Neural crest cell (in vitro differentiated cells): ENCODE measurements at places on chromosomes 12 and 14.
A peak's percentile ranks its signal among the peaks of the same experiment; 100 is the strongest.

DNA sequence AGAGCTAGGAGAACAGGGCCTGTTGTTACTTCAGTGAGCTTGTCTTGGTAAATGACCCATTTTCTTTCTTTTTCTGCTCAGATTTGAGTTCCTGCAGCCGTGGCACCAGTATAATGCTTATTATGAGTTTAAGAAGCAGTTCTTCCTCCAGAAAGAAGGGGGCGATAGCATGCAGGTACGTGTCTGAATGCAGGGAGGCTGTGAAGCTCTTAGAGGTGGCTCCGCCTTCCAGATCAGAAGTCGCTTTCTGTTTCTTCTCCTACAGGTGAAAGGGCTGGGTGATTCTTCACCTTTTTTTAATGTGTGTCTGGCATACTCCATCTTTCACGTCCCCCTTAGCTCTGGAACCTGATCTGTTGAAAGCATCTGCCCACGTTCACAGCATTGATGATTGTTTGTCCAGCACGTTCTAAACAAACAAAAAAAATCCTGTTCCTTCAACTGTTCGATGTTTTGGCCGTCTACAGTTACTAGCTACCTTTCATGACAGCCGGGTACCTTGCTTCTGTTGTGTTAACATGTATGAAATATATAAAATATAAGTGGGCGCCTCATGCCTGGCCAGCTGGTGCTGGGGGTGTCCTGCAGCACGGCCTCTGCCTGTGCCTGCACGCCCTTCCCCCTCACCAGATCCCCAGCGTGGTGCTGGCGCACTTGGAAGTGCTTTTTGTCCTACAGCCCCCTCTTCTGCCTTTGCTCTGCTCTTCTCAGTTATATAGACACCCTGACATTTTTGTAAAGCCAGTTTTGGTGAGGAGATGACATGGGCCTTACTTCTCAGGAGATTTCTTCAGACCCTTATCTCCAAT is 44.6 kb downstream of the SFSWAP start:
- no peak for DNase-seq
- H3K4me1 ChIP-seq = no peaks in the 10 kb centered on the region
- H3K4me3 ChIP-seq = no peak overlapping the region
- no peak overlapping the region for H3K27ac ChIP-seq

DNA sequence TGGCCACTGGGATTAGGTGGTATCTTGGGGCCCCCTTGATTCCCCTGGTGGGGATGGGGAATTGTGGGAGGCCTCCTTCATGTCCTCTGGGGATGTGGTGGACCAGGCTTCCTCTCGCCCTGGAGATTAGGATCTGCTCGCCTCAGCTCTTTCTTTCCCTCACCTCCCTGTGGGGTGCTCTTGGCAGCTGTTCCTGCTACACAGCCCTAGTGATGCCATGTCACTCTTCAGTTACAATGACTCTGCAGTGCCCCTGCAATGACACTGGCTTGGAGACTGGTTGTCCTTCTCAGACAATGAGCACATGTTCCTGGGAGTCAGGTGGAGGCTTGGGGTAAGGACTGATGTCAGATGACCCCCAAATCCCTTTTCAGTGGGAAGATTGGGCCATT is 83.9 kb downstream of the ADCK1 start:
- H3K36me3 ChIP-seq = peaks cover 10% of the 10 kb centered on the region
- DNase-seq = no peak
- no peak overlapping the region for H3K27ac ChIP-seq
- H3K4me3 ChIP-seq = no peak overlapping the region
- no peaks in the 10 kb centered on the region for H3K27me3 ChIP-seq

DNA sequence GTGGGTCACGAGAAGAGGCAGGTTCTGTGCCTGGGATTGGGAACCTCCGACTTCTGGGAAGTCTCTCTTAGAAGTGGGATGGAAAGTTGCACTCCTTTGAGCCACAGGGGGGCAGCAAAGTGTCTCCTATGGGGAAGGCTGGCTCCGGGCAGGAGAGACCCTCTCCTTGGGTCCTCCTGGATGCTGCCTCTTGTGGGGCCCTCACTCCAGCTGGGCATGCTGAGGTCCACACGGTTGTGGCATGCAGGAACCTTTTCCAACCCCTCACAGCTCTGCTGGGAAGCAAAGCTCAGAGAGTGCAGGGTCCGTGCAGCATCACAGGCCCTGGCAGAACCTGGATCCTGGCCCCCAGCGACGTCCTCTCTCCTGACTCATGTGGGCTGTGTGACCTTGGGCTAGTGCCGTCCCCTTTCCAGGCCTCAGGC is 17.4 kb downstream of the SDSL start:
- no peak overlapping the region for H3K4me3 ChIP-seq
- peaks cover 28% of the 10 kb centered on the region for H3K27me3 ChIP-seq
- H3K4me1 ChIP-seq = no peaks in the 10 kb centered on the region

GRCh38 chr12:104877103-104877705 is 80.9 kb downstream of the SLC41A2 start:
- peaks cover 8% of the 10 kb centered on the region for H3K36me3 ChIP-seq
- H3K27ac ChIP-seq = no peak overlapping the region
- H3K27me3 ChIP-seq = peaks cover 3% of the 10 kb centered on the region
- peak; percentile 14 for DNase-seq

DNA sequence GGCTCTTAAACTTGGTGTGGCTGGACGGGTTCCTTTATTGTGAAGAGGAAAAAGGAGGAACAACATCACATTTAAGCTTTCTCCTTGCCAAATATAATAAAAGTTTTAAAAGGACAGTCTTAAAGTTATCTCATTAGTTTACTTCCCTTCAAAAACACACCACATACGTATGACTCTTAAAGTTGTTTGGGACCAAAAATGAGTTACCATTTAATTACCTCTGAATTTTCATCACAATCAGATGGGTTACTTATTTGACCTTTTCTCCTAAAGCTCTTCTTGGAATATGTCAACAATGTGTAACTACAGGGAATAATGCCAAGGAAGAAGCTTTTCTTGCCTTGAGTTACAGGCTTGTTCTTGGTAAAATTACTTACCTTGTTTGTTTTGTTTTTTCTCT is 16.4 kb downstream of the RAB21 start:
- no peaks in the 10 kb centered on the region for H3K27me3 ChIP-seq
- H3K36me3 ChIP-seq = peaks cover 9% of the 10 kb centered on the region
- no peak overlapping the region for H3K4me3 ChIP-seq
- no peak overlapping the region for H3K27ac ChIP-seq
- no peaks in the 10 kb centered on the region for H3K4me1 ChIP-seq

DNA sequence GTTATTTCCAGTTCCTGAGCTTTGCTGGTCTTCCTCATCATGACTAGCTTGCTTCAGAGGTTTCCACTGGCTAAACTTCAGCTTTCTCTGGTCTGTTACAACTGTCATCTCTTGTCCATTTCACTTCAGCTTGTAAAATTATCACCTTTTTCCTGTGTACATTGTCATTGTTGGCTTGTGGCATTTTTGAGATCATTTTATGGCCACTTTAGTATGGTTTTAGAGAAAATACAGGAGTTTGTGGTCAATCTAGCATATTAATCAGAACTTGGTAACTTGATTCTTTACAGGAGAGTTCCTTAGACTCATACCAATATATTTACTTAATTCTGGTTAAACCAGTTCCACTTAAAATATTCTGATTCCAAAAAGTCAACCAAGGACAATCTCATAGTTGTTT is 235.9 kb upstream of the KITLG start:
- peaks cover 15% of the 10 kb centered on the region for H3K4me1 ChIP-seq
- no peak for DNase-seq
- H3K27ac ChIP-seq = no peak overlapping the region

DNA sequence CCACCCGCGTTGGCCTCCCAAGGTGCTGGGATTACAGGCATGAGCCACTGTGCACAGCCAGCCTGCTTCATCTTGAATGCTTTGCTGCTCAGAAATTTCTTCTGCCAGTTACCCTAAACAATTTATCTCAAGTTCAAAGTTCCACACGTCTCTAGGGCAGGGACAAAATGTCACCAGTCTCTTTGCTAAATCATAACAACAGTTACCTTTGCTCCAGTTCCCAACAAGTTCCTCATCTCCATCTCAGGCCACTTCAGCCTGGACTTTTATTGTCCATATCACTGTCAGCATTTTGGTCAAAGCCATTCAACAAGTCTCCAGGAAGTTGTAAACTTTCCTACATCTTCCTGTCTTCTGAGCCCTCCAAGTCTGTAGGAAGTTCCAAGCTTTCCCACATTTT is 159.5 kb upstream of the DYRK2 start:
- H3K4me1 ChIP-seq = no peaks in the 10 kb centered on the region
- no peak for DNase-seq
- H3K27ac ChIP-seq = no peak overlapping the region
- no peaks in the 10 kb centered on the region for H3K27me3 ChIP-seq
- H3K36me3 ChIP-seq = peaks cover 12% of the 10 kb centered on the region

DNA sequence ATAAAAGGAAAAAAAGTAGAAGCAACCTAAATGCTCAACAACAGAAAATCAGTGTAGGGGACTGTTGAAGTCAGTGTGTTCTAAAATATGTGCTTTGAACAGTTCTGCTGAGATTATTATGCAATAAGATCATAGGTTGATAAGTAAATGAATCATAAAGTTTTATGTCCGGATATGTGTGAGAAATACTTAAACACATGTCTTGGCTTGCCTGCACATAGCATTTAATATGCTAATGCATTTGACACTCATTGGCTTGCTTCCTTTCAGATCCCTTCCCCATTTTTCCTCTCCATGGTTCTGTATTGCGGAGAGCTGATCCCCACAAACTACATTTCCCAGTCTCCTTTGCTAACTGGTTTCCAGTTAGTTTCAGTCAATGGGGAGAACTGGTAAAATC is 573.8 kb upstream of the TBX3 start:
- H3K27me3 ChIP-seq = peaks cover 3% of the 10 kb centered on the region
- no peak for DNase-seq
- no peak overlapping the region for H3K4me3 ChIP-seq
- H3K27ac ChIP-seq = no peak overlapping the region
- no peaks in the 10 kb centered on the region for H3K4me1 ChIP-seq

GRCh38 chr14:100446572-100446971 is 123.4 kb downstream of the SLC25A47 start:
- no peak overlapping the region for H3K4me3 ChIP-seq
- H3K27me3 ChIP-seq = no peaks in the 10 kb centered on the region
- no peak for DNase-seq
- peaks cover 18% of the 10 kb centered on the region for H3K4me1 ChIP-seq
- H3K27ac ChIP-seq = no peak overlapping the region
- H3K36me3 ChIP-seq = no peaks in the 10 kb centered on the region

DNA sequence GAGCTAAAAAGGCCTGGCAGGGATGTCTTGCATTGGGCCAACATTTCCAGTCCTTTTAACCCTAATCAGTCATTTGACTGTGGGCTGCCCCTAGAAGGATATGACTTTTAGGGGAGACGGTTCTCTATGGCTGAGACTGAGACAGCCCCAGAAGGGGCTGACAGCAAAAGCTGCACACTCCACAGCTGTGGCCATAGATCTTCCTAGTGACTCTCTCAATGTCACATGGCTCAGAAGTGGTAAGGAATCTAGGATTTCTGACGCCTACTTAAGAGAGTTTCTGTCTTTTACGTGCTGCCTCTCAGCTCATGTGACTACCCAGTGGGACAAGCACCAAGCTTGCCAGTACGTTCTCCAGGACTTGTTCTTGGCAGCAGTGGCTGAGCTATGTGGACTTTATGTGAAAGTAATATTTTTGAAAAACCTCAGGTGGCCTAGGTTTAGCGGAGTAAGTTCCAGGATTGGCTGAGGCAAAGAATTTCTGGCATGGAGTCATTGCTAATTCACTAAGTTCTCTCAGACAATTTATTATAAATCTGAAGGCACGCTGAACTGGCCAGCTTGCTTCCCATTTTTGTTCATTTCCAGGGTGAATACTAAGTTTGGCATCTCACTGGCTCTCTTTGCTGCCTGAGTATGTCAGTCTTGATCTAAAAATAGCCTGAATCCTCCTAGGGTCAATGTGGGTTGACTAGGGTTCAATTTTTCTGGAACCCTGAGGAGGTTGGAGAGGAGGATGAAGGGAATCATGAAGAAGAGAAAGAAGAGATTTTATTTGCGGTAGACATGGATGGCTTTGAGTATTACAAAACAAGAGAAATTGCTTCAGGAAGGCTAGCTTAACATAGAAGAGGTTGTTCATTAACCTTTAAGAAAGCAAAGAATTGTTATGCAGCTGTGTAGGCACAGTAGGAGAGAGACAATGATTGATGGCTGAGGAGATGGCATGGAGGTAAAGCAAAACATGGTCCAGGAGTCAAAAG is 271.8 kb downstream of the AEBP2 start:
- H3K27ac ChIP-seq = no peak overlapping the region
- no peak for DNase-seq
- no peak overlapping the region for H3K4me3 ChIP-seq
- peaks cover 7% of the 10 kb centered on the region for H3K36me3 ChIP-seq

DNA sequence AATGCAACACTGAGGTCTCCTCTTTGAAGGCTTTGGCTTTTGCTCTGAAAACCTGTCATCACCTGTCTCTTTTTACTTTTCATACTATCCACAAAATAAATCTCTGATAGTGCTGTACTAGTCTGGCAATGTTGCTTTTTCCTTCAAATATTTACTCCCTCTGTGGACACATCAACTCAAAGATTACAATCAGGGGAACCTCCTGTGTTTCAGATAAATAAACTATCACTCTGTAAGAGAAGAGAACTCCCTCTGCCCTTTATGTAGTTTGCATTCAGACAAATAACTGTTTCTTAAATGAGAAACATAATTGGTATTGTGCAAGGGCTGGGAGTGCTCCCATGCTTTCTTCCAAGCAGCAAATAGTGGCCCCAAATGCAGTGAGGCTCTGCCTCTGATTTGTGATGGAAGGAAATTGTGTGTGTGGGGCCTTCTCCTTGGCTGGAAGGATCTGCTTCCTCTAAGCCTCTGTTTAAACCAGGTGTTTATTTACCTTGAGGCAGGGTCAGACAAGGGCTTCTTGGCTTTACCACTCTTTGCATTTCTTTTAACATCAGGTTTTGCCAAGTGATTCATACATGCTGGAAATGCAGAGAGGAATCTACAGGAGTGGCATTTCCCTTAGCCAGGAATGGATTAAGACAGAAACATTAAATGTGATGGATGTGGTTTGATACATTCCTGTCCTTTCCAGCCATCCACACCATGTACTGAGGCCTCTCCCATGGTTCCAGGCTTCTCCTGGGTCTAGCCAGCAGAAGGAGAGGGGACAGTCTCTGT is 69.0 kb downstream of the AKAP6 start:
- DNase-seq = no peak
- H3K36me3 ChIP-seq = no peaks in the 10 kb centered on the region
- no peak overlapping the region for H3K4me3 ChIP-seq
- H3K4me1 ChIP-seq = peaks cover 4% of the 10 kb centered on the region
- peak overlapping the region; percentile 19 for H3K27ac ChIP-seq
- no peaks in the 10 kb centered on the region for H3K27me3 ChIP-seq

DNA sequence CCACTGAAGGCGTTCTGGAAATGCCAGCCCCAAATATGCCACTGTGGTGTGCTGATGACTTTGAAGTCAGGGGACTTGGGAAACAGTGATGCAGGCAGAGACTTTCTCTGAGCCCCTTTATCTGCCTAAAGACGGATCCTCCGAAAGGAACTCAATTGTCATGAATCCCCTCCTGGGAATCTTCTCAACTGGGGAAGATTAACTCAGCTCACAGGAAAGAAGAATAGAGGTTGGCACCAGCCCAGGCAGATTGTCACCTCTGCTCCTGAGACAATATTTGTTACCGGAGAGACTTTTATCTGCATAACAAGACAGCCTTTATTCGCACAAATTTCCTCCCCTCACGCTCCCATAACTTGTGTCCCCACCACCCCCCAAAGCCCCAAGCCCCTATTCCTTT is 414.4 kb downstream of the FUT8 start:
- peaks cover 16% of the 10 kb centered on the region for H3K4me1 ChIP-seq
- H3K27ac ChIP-seq = peak overlapping the region; percentile 6
- H3K4me3 ChIP-seq = no peak overlapping the region
- H3K36me3 ChIP-seq = no peaks in the 10 kb centered on the region
- no peak for DNase-seq
